ENCODE measurements at places on chromosomes 5 and 9.
A peak's percentile ranks its signal among the peaks of the same experiment; 100 is the strongest.

DNA sequence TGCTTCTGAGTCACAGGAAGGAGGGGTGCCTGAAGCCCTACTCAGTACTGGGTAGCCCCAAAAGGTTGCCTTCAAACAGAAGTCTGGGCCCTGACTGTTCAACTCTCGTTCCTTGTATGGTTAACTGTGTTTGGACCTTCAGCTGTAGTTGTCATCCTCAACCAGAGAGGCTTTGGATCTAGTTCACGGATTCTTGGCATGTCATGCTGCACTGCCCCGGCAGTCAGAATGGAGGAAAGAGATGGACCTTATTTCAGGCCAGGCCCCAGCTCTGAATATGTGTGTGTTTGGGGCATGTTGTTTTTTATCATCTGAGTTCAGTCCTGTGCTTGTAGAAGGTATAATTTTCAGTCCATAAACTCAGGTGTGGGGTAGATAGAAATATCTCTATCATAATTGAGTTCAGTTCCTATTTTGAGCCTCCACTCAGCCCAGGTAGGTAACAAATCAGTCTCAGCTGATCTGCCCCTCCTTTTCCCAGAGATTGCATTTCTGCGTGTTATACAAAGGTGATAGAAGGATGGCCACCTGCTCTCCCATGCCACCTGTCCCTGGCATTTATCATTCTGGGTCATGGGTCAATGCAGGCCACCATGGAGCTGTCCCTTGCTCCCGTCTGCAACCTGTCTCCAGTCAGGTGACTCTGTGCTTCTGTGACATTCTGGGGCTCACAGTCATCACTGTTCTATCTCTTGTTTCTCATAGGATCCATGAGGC is 127.5 kb upstream of the CPEB4 start:
- DNase-seq = no peak

- DNase-seq = no peak
These were observed 133.8 kb upstream of the RANBP3L start for GRCh38 chr5:36435516-36435915.

DNA sequence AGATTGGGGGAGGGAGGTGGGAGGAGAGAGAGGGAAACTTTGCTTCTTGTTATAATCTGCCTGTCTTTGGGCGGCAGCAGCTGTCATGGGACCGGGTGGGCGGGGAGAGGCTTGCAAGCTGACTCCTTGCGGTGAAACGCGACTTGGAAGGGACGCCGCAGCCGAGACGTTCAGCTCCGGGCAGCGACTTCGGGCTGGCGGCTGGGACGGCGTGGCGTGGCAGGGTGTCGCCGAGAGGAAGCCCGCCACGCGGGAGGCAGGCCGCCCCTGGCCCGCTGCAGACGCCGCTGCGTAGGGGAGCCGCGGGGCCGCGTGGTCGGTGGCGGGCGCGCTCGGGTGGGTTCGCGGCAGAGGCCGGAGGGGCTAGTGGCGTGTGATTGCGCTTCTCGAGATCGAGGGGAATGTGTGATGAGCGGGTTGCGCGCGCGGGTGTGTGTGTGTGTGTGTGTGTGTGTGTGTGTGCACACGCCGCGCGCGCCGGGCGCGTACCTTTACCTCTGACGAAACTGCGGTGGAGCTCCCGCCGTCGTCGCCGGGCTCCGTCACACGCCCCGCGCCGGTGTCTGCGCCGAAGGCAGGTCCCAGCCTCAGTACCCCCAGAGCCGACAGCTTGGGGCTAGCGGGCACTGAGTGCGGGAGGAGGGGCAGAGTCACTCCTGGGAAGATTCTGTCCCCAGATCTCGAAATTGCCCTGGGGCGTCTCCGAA is 1.7 kb downstream of the PPARGC1B start:
- DNase-seq = peak; percentile 65

DNA sequence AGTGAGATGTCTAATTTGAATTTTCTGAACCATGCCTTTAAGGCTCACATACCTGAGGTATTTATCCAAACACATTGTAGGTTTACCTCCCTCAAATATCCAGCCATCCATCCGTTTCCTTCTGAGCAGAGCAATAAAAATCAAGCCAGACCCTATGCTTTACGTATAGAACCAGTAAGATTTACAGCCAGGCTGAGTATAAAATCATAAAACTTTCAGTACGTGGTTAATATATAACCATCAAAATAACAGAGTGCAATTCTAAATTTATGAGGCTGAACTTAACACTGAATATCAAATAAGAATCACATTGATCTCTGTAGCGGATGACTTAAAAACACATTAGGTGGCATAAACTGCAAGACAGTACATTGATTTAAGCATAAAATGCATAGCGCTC is 877.9 kb upstream of the WWC1 start:
- no peak for DNase-seq

DNA sequence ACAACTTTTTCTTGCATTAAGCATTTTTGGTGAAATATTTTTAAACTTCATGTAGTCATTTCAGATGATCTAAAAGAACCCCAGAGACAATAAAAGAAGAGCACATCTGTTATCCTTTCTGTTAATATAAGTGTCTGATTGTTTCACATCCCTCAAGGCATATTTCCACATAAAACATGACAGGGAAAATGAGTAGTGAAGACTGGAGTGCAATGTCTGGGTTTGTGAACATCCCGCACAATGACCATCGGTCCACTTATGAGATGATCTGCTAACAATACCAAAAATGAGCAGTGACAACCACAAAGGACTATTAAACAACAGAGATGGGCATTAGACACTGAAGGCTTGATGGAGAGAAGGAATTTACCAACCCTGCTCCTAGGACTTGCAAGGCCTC is 209.1 kb downstream of the NR2F1-AS1 start:
- DNase-seq = no peak

- DNase-seq = no peak
These were observed 18.8 kb upstream of the TNFAIP8 start for GRCh38 chr5:119336845-119337580.

DNA sequence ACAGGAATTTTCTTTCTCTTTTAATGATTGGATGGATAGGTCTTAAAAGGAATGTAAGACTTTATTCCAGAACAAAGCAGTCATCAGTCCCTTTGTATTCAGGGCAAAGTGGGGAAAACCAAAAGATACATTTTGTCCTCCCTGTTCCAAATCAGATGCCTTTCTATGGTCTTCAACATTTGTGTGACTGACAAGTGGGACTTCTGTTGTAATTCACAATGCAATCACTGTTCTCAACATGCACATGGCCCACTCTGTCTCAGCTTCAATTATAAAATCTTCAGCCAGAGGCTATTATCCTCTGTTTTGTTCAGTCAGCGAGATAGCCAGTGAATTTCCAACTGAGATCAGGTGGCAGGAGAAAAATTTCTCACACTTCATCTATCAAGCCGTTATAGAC is 95.5 kb upstream of the ERBIN start:
- DNase-seq = no peak

Measured in GM18507 (cell line).